Daoy (cell line): ENCODE measurements at places on chromosomes 5 and 9. TPM values are rescaled to one million over a fixed set of nuclear protein-coding genes. Genes with fewer than 3 reads are reported as not detected.

Gene IQGAP2
- total RNA-seq, result 5.6 and 6.9 TPM in 2 replicates

Gene SLC6A3
- total RNA-seq, result not detected in 2 replicates

Gene KIF24
- 5.8 and 6.3 TPM in 2 replicates for total RNA-seq

Gene SHROOM1
- total RNA-seq, result 8.2 and 8.3 TPM in 2 replicates

Gene OMD
- not detected in 2 replicates for total RNA-seq

Gene INSL4
- total RNA-seq, result not detected in 2 replicates

Gene APBA1
- total RNA-seq, result 1.7 and 6.7 TPM in 2 replicates

Gene ZBED3
- total RNA-seq, result 1.3 and 4.1 TPM in 2 replicates

Gene TRPM3
- total RNA-seq, result under 0.01 TPM in 1 of 2 replicates, not detected in the other

Gene C5orf52
- not detected in 2 replicates for total RNA-seq

Gene KCTD16
- total RNA-seq, result 0.63 and 0.65 TPM in 2 replicates

Gene NDUFA8
- total RNA-seq, result 56.7 and 74.4 TPM in 2 replicates

Gene MARCOL
- not detected in 2 replicates for total RNA-seq

Gene PCDHA1
- 0.42 and 1.2 TPM in 2 replicates for total RNA-seq

Gene NOL8
- 31.9 and 44.3 TPM in 2 replicates for total RNA-seq

Gene IL5
- total RNA-seq, result not detected in 2 replicates

Gene F12
- 8.6 and 9.6 TPM in 2 replicates for total RNA-seq

Gene TTC33
- total RNA-seq, result 14.7 and 16.2 TPM in 2 replicates

Gene IL13
- total RNA-seq, result not detected in 2 replicates

Gene GGTA1
- not detected in 2 replicates for total RNA-seq

Gene FKTN
- total RNA-seq, result 17.7 and 24.4 TPM in 2 replicates

Gene JAKMIP2
- 0.48 and 0.63 TPM in 2 replicates for total RNA-seq

Gene NEK6
- total RNA-seq, result 40.6 and 41.9 TPM in 2 replicates

Gene POLR3G
- 20.7 and 32.6 TPM in 2 replicates for total RNA-seq

Gene PCAT7
- total RNA-seq, result not detected in 2 replicates

Gene PGM5
- 0.57 TPM in 1 of 2 replicates, not detected in the other for total RNA-seq

Gene SLC34A3
- total RNA-seq, result not detected in 2 replicates

Gene GFI1B
- total RNA-seq, result not detected in 2 replicates

Gene PHPT1
- 67.5 and 92.7 TPM in 2 replicates for total RNA-seq

Gene SNCAIP
- total RNA-seq, result 7.4 and 8.2 TPM in 2 replicates

Gene LMX1B
- 1.5 and 4.6 TPM in 2 replicates for total RNA-seq

Gene WDR38
- total RNA-seq, result 0.12 TPM in 1 of 2 replicates, not detected in the other

Gene C5orf58
- not detected in 2 replicates for total RNA-seq

Gene EGFLAM
- total RNA-seq, result 5.5 and 7.4 TPM in 2 replicates

Gene PCDHGA12
- total RNA-seq, result not detected in 2 replicates

Gene LHX6
- 0.69 and 1.5 TPM in 2 replicates for total RNA-seq

Gene GDNF
- total RNA-seq, result 1.7 and 1.8 TPM in 2 replicates

Gene SLU7
- total RNA-seq, result 62.4 and 64.4 TPM in 2 replicates

Gene EPB41L4B
- total RNA-seq, result 12.9 and 14.0 TPM in 2 replicates

Gene PCDHGA6
- 0.24 and 0.46 TPM in 2 replicates for total RNA-seq

Gene OR13F1
- total RNA-seq, result not detected in 2 replicates

Gene NFIB
- 16.5 and 19.4 TPM in 2 replicates for total RNA-seq

Gene KCNT1
- not detected in 2 replicates for total RNA-seq

Gene IFNA16
- not detected in 2 replicates for total RNA-seq

Gene PCDHB6
- 0.69 and 2.9 TPM in 2 replicates for total RNA-seq

Gene PCDHGB5
- total RNA-seq, result 0.09 TPM in 1 of 2 replicates, not detected in the other

Gene CD74
- total RNA-seq, result not detected in 2 replicates

Gene TAF11L10
- not detected in 2 replicates for total RNA-seq

Gene BARHL1
- total RNA-seq, result not detected in 2 replicates

Gene C1QTNF3
- total RNA-seq, result 0.11 and 0.89 TPM in 2 replicates

Gene ANXA6
- 178 and 190 TPM in 2 replicates for total RNA-seq

Gene ABLIM3
- 6.4 and 10.6 TPM in 2 replicates for total RNA-seq
